Left cardiac atrium (tissue), 4 donors: ENCODE measurements at places on chromosomes 3 and 15.

- no peak for DNase-seq
Observed at GRCh38 chr3:13891017-13891392, 11.1 kb upstream of the WNT7A start.

GRCh38 chr3:195579281-195579680 is 4.5 kb downstream of the APOD start:
- DNase-seq = no peak

DNA sequence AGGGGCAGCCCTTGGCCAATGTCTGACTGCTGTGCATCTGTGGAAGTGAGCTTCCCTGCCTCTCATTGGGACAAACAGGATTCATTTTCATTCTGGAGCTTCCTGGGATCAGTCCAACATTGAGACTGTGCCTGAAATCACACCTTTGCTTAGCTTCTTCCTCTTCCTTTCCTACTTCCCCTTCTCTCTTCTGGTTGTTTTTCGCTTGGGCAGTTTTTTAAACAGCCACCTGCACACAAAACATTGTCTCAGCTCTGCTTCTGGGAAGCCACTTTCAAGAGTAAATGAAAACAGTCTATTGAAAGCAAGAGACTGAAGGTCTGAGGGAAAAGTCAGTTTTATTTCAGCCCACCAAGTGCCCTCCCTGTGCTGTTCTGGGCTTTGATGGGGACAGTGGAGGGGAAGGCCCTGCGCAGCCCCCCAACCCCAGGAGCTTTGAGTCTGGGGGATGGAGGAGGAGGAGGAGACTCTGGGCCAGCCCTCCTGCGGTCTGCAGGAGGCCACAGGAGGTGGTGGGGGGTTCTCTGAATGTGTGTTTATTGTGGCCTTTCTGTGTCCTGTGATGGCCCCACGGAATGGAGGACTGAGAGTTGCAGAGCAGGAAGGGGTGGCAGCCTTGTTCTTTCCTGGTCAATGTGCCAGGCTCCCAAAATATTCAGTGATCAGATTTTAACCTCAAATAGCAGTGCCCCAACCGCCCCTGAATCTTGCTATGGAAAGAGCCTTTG is 7.8 kb upstream of the ISLR2 start:
- no peak for DNase-seq

- DNase-seq = no peak
Observed at GRCh38 chr3:177973241-177973840, 562.9 kb upstream of the KCNMB2 start.

DNA sequence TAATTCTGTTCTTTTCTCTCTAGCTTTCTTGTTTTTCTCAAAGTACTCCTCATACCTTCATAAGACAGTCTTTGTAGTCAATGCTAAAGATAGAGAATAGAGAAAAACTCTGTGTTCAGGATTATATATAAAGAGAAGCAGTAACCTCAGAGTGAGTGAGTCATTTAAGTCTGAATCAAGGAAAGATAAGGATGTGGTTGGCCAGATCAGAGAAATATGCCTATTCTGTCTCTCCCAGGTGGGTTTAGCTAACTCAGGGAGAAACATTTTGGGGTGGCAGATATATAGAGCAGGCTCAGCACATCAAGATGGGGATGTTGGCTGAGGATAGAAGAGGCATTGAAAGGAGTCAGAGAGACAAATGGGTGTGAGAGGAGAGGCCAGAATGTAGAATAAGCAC is 31.4 kb downstream of the GTF2E1 start:
- DNase-seq = no peak
